Dorsolateral prefrontal cortex (tissue), 122 donors: ENCODE measurements at places on chromosomes 1 and 21. TPM values are rescaled to one million over a fixed set of nuclear protein-coding genes. Genes with fewer than 3 reads are reported as not detected.

Gene EXTL1
- 52.6 TPM for total RNA-seq

Gene UBIAD1
- total RNA-seq = 13.5 TPM

Gene PLA2G2A
- total RNA-seq = not detected

Gene THEM5
- not detected for total RNA-seq

Gene LORICRIN
- total RNA-seq = 0.80 TPM

Gene GPR25
- total RNA-seq = not detected

Gene CYP4B1
- not detected for total RNA-seq

Gene AJAP1
- total RNA-seq = 47.1 TPM

Gene TLCD4
- total RNA-seq = 65.8 TPM

Gene PLA2G2E
- not detected for total RNA-seq

Gene USP16
- 31.9 TPM for total RNA-seq

Gene SPSB1
- total RNA-seq = 9.5 TPM

Gene ACTL8
- total RNA-seq = not detected
